Heart right ventricle (tissue), 16 donors: ENCODE measurements at places on chromosomes 16 and 17. TPM values are rescaled to one million over a fixed set of nuclear protein-coding genes. Genes with fewer than 3 reads are reported as not detected.

DNA sequence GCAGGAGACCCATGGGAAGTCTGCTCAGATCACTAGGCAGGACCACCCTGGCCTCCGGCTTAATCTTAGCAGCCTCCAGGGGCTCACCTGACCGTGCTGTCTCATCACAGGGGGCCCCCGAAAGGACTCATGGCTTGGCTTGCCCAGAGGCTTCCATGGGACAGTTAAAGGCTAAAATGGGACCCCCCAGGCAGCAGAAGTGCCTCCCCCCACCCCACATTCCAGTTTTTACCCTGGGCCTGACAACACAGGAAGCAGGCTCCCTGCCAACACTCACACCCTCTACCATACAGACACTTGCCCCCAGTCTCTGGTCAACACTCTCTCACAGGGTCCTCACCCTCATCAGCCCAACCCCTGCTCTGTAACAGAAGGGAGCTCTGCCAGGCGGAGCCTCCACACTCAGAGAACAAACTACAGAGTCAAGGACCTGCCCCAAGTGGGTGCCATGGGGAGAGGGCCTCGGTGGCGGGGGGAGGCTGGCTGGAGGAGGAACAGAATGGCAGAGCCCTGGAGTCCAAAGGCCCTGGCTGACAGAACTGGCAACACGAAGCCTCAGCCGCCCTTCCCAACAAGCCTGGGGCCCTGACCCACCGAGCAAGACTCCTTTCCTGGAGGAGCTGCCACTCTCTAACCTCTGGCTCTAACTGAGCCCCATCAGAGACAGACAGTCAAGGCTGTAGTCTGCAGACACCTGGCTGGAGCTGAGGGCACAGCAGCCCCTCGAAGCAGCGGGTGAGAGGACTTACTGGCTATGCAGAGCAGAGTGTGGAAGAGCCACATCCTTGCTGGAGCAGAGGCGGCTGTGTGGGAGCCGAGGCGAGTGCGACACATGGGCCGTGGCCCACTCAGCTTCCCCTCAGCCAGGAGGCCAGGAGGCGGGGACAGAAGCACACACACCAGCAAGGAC is at the start of gene ITGAE:
ITGAE (minus strand) TSS at position 827 of the 910 bp plus-strand sequence; CDS start at position 783, 44 bp downstream.
- no peak for DNase-seq

DNA sequence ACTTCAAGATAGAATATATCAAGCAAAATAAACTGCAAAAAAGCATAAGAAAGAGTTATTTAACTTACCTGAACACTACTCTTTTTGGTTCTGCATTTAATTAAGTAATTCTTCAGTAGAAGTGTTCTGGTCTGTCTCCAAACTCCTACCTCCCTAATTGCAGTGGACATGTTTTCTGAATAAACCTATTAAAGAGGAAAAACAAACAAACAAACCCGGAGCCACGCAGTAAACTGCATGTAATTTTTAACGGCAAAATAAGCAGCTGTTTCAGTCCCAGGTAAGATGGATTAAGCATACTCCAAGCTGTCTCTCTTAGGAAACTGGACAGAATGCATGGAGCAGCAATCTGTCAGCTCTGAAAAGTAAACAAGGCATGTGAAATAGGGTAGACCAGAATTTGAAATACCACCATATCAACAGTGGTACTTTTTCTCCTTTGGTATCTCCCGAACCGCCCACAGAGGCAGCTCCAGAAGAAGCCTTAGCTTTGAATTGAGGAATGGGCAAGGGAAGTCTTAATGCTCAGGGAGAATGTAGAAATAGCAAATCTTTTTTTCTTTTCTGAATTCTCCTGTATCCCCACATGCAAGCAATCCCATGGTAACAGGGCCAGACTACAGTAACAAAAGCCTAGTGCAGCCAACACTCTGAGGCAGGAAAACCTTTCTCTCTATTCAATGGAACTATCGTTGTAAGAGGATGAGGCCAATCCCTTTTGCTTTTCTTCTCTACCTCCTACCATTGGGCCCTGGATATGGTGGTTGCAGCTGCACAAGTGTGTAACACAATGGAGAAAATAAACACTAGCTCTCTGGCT is 12.5 kb downstream of the ABCA5 start:
- DNase-seq: no peak

DNA sequence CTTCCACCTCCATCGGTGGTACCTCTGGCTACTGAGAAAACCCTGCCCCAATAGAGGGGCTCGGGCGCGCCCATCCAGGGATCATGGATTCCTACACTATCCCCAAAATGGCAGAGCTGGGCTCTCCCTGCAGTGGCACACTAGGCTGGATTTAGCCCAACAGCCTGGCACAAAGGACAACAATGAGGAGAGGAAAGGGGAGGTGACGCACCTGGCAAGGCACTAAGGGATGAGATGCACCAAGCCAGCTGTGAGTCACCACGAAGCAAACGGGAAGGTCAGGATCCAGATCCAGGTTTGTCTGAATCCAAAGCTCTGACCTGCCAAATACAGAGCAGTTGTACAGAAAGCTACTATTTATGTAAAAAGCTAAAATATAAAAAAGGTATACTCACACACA is 18.1 kb downstream of the UBE2O start:
- no peak for DNase-seq

- DNase-seq: no peak
Measured at GRCh38 chr16:65769776-65770438, 596.6 kb upstream of the CDH5 start.

GRCh38 chr16:86797700-86798099 is 219.4 kb downstream of the FOXL1 start:
- DNase-seq: no peak

- no peak for DNase-seq
Measured at GRCh38 chr17:12231355-12231682, 210.6 kb downstream of the MAP2K4 start.

The DPEP3 gene
- not detected for total RNA-seq

DNA sequence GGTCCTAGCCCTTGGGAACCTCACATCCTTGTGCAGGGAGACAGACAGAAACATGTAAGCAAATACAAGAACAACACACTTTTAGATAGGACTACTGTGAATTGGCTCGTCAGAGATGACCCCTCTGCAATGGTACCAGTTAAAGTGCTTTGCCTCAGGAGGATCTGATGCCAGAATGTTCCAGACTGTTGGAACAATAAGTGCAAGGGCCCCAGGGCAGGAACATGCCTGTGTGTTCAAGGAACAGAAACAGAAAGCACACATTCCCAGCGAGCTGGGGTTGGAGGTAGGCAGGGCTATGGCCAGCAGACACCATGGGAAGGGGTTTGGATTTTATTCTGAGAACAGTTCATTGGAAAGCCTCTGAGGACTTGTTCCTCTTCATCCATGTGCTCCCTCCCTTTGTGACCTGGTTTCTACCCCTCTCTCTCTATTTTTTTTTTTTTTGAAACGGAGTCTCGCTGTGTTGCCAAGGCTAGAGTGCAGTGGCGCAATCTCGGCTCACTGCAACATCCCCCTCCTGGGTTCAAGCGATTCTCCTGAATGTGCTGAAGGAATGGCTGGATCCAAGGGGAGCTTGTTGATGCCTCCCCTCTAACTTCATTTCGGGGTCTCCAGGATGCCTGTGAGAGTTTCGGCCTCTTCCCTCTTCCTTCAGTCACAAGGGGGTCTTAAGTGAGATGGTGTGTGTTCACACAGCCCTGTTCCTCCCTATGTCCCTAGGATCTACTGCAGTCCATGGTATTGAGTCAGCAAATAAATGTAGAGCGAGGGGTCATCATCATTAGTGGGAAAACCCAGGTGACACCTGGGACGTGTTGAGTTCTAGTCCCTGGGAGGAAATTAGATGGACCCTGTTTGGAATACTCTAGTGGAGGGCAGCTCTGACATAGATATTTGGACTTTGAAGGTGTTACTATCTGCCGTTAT is 6.4 kb downstream of the STAT5A start:
- DNase-seq: peak; percentile 1

DNA sequence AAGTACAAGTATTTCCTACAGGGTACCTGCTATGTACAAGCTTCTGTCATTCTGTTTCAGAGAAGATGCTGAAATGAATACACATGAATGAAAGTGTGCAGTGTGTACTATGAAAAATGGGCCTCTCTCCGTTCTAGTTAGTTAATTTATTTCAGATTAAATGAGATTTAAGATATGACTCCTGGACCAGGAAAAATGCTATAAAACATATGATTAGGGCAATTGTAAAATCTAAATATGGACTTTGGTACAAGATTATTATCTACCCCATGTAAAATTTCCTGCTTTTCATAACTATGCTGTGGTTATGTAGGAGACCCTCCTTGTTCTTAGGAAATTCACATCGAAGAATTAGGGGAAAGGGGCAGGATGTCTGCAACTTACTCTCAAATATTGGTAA is 28.9 kb downstream of the MYO1D start:
- DNase-seq: no peak

The TMEM114 gene
- not detected for total RNA-seq

DNA sequence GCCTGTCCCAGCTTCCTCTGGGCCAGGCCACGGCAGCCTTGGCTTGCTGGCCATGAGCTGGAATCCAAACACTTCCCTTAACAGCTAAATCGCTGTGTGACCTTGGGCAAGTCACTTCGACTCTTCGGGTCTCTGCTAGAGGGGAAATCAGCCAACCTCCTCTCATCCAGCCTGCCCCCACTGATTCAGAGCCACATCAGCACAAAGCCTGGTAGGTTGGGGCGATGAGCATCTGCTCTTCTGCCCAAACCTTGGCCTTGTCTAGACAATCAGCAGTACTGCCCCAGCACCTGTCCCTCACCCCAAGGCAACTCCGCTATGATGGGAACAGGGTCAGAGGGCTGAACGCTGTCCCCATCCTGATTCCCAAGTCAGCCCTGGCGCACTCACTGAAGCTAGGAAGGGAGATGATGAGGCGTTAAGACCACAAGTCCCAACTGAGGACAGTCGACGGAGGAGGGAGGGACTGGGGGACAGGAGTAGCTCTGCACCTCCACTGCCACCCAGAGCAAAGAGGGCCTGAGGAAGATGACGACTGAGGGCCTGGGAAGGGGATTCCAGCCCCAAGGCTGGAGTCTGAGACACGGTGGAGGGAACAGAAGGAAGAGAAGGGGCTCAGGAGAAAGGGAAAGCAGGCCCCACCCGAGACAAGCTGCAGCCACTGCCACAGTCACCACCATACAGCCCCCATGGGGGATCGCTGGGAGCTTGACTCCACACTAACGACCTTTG is 1.3 kb downstream of the CLUH start:
- DNase-seq: no peak

The ARL5C gene
- not detected for total RNA-seq

The NDEL1 gene
- 34.4 TPM for total RNA-seq

The KRTAP2-4 gene
- not detected for total RNA-seq

The CHAD gene
- not detected for total RNA-seq

GRCh38 chr17:81468111-81468769 is 44.4 kb downstream of the ACTG1 start:
- DNase-seq: no peak

The MYL4 gene
- 210 TPM for total RNA-seq

The CA5A gene
- not detected for total RNA-seq

DNA sequence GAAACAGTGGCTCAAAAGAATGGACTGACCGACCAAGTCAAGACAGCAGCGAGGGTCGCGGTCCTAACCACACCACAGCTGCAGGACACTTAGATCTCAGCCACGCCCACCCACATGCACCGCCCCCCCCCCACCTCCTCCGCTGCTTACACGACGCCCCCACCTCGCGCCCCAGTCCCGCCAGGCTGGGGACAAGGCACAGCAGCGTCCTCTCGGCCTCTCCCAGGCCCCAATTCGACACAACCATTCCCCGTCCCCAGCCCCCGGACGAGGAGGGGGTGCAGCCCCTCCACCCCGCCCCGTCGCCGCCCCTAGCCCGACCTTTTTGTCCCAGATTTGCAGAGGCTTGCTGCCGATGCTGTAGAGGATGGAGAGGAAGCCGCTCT is 477 bp downstream of the CFAP20 start:
- DNase-seq: peak; percentile 34

DNA sequence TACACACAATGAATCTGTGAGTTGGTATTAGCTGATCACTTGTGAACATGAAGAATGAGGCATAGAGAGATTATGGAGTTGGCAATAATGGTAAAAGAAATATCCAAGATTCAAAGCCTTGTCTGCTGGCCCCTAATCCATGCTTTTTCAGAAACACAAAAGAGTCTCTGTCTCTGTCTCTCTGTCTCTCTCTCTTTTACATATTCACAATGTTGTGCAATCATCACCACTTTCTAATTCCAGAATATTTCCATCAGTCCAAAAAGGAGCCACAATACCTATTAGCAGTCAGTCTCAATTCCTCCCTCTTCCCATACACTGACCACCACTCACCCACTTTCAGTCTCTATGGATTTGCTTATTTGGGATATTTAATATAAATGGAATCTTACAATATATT is 370.1 kb upstream of the CDH8 start:
- DNase-seq: no peak

- DNase-seq: no peak
Measured at GRCh38 chr16:12157517-12158093, 181.1 kb downstream of the SNX29 start.

The CCL1 gene
- total RNA-seq: not detected

The ZSCAN10 gene
- total RNA-seq: not detected

The VKORC1 gene
- 68.1 TPM for total RNA-seq

GRCh38 chr17:13864521-13864920 is 204.8 kb upstream of the COX10 start:
- no peak for DNase-seq

The QRICH2 gene
- 0.98 TPM for total RNA-seq

The MYH13 gene
- not detected for total RNA-seq

GRCh38 chr17:76080768-76081287 is 1.8 kb downstream of the ZACN start:
- DNase-seq: no peak

- DNase-seq: peak; percentile 85
Measured at GRCh38 chr17:78789663-78790181, 7.6 kb upstream of the CYTH1 start.

DNA sequence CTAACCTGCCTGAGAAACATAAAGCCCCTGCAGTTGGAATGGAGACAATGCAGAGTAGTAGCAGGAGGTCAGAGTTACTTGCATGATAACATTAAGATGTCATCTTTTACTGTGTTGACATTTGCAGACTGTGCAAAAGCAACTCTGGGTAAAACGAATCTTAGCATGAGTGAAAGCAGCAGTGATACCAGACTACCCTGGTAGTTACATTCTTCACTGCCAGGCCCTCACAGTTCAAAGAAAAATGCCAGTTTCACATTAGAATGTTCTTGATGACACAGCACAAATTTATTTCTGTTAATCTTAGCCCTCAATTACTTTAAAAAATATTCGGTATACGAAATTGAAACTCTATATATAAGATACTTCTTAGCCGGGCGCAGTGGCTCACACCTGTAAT is 12.2 kb downstream of the MPHOSPH6 start:
- DNase-seq: no peak

The RNF227 gene
- 0.64 TPM for total RNA-seq

GRCh38 chr16:50437769-50438437 is 69.1 kb upstream of the BRD7 start:
- no peak for DNase-seq

DNA sequence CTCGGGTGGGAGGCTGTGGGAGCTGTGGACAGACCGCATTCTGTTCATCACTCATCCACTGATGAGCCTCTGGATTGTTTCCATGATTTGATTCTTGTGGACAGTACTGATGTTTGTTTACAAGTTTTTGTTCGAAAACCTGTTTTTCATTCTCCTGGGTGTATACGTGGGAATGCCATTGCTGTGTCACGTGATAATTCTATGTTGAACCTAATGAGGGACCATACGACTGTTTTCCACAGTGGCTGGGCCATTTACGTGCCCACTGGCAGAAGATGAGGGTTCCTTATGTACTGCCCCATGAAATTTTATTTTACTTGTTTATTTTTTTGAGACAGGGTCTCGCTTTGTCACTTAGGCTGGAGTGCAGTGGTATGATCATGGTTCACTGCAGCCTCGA is 2.6 kb upstream of the ALG1 start:
- DNase-seq: no peak
